Type B pancreatic cell (in vitro differentiated cells): ENCODE measurements at places on chromosomes 7 and 10. TPM values are rescaled to one million over a fixed set of nuclear protein-coding genes. Genes with fewer than 3 reads are reported as not detected.

Gene CALY
- total RNA-seq, result 3.6 and 8.5 TPM in 2 replicates

Gene POLR1F
- 11.9 and 14.7 TPM in 2 replicates for total RNA-seq

Gene AOAH
- 0.21 and 0.92 TPM in 2 replicates for total RNA-seq

Gene ACTL6B
- total RNA-seq, result 1.8 and 2.4 TPM in 2 replicates

Gene HOGA1
- total RNA-seq, result 0.57 and 2.1 TPM in 2 replicates

Gene CAMK2B
- 7.6 and 8.4 TPM in 2 replicates for total RNA-seq

Gene MYO1G
- 0.52 and 0.53 TPM in 2 replicates for total RNA-seq

Gene ABCB1
- 31.3 and 65.7 TPM in 2 replicates for total RNA-seq

Gene LIPF
- total RNA-seq, result 19.6 TPM in 1 of 2 replicates, not detected in the other

Gene GDF2
- not detected in 2 replicates for total RNA-seq

Gene AKR1C4
- 0.34 and 2.0 TPM in 2 replicates for total RNA-seq

Gene ZNF365
- total RNA-seq, result 0.38 and 0.63 TPM in 2 replicates

Gene ZP3
- not detected in 2 replicates for total RNA-seq

Gene DUS4L
- 10.1 and 12.4 TPM in 2 replicates for total RNA-seq

Gene ANKRD1
- 2.1 and 3.3 TPM in 2 replicates for total RNA-seq

Gene TCAF2
- 3.5 and 9.3 TPM in 2 replicates for total RNA-seq

Gene DKK1
- total RNA-seq, result 6.9 and 33.2 TPM in 2 replicates

Gene SOSTDC1
- total RNA-seq, result 5.4 and 6.0 TPM in 2 replicates

Gene ITGA8
- 1.1 and 10.1 TPM in 2 replicates for total RNA-seq

Gene CEP55
- 7.4 and 14.8 TPM in 2 replicates for total RNA-seq

Gene C10orf67
- total RNA-seq, result 0.12 and 0.17 TPM in 2 replicates

Gene RRP12
- total RNA-seq, result 34.5 and 41.6 TPM in 2 replicates

Gene CABCOCO1
- not detected in 2 replicates for total RNA-seq

Gene SKIDA1
- 9.6 and 24.3 TPM in 2 replicates for total RNA-seq

Gene ZNF786
- 12.6 and 13.3 TPM in 2 replicates for total RNA-seq

Gene C10orf71
- total RNA-seq, result not detected in 2 replicates

Gene C10orf120
- total RNA-seq, result not detected in 2 replicates

Gene OR13A1
- 0.14 TPM in 2 replicates for total RNA-seq

Gene PIK3AP1
- total RNA-seq, result 3.5 and 3.7 TPM in 2 replicates

Gene SRGN
- not detected in 2 replicates for total RNA-seq
